Esophagus squamous epithelium (tissue), 5 donors: ENCODE measurements at places on chromosomes 5 and 9.

GRCh38 chr9:3873818-3874217 lies 348.0 kb upstream of the RFX3 start:
- DNase-seq, result no peak

DNA sequence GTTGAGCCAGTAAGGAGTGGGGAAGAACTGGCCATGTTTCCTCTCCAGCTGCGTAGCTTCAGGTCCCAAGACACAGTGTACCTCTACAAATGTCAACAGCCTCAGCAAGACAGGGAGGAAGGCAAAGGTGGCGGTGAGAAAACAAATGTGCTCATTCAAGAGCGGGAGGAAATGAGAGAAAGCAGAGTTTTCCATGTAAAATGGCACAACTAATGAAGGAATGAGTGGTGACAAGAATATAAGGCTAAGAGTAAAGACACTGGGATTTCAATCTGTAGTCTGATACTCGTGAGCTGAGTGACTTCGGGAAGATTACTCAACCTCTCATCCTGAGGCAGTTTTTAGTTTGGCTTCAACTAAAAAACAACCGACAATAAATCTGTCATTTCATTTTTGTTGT lies 67.6 kb downstream of the DPYSL3 start:
- no peak for DNase-seq

DNA sequence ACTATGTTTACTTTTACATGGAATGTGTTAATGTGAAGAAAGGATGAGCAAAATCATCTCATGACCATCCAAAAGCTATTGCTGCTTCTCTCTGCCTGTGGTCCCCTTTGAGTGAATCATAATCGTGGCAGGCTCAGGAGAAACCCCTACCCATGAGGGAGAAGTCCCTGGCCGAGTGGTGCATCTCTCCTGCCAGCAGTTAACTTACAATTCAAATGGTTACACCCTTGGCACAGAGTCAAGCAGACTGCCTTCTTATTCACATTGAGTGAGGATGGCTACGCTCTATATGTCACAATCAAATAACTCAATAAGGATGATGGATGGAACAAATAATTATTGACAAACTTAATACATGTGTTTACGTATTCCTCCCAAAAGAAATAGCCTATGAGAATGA lies 179.1 kb downstream of the FGF1 start:
- DNase-seq, result no peak

DNA sequence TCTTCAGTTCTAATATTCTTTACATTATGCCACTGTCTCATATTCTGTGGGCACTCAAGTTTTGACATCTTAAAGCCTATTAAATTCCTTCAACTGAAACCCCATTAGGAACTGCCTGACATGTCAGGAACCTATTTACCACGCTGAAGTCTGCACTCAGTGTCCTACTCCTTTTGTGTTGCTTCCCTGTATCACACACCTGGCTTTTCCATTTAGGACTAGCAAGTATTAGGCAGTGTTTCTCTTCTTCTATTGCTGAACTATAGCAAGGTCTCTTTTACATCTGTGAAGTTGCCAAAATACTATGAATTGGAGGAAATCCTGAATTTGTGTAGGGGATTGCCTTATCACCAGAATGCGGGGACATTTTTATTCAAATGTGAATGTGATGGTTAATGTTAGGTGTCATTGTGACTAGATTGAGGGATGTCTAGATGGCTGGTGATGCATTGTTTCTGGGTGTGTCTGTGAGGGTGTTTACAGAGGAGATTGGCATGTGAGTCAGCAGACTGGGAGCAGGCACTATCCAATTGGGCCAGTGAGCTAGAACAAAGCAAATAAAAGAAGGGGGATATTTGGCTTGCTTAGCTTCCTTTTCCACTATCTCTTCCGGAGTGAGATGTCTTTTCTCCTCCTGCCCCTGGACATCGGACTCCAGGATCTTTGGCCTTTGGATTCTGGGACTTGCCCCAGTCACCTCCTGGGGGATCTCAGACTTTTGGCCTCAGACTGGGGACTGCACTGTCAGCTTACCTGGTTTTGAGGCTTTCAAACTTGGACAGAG lies 21.2 kb upstream of the VCAN start:
- DNase-seq, result no peak
